ENCODE measurements at places on chromosomes 16 and 17.

DNA sequence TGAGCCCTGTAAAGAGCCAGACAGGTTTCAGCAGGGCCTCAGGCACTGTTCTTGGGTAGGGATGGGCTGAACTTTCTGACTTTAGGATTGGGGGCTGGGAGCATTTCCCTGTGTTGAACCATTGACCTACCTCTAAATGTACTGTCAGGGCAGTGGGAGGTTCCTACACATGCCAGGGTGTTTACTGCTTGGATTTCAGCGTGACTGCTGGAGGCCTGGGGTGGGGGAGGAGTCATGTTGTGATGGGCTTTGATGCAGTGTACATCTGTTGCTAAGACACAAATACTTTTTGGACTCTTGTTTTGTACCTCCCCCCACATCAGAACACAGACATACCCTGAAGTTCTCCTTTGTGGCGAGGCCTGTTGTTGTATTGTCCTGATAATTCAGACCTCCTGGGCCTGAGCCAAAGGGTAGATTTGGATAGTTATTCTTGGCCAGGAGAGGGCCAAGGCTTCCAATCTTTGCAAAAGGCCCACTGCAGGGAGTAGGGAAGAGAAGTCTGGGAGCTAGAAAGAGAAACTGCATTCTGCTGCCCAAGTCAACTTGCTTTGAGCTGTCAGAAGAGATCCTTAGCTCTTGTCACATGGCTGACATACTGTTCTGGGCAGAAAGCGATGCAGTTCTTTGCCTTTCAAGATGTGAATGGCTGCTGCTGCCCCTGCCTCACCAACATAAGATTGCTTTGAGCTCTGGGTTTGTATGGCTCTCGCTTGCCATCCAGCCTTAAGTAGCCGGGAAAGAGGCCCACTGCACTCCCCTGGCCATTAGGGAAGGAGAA, 3.7 kb downstream of the NFE2L1 start:
- no peak for DNase-seq

- no peak for DNase-seq
Measured at GRCh38 chr16:293043-293775, 10.2 kb downstream of the PDIA2 start.

- no peak for DNase-seq
Measured at GRCh38 chr16:83433201-83433600, 374.6 kb upstream of the HSBP1 start.

GRCh38 chr17:65229621-65229995, 92.4 kb downstream of the RGS9 start:
- no peak for DNase-seq

DNA sequence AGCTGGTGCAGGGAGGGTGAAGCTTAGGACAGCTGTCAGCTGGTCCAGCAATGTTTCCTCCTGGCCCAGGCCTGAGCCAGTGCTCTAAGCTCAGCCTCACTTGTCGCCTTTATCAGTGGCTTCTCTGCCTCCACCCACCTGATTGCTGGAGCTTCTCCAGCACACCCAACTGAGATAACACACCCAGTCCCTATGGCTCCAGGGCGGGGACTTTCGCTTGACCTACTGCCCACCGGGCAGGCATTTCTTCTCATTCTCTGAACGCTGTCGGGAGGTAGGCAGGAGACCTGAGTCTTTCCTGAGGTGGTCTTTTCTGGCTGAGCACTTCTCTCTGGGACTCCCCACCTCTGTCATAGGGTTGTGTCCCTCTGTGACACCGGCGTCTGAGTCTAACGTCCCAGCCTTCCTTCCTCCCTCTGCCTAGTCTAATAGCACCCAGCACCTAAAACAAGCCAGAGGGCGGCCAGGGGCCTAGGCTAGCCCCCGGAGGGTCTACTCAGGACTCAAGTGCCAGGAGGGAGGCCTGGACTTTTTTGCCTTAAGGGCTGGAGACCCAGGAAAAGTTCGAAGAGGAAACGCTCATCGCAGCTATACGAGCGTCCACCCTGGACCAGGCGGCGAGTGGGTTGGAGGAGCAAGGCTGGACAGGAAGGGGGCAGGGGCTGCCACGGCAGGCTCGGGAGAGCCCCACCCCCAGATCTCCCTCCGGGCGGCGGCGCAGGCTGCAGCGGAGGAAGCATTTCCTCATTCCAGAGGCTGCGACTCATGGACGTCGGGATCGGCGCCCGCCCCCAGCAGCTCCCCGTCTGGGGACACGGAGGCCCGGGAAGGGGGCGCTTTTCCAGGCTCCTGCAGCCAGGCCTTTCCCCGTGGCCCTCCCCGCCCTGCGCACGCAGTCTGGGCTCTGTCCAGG, 756 bp downstream of the TAX1BP3 start:
- DNase-seq = peak; percentile 79

- no peak for DNase-seq
Measured at GRCh38 chr17:15883617-15884111, 61.3 kb upstream of the ADORA2B start.

GRCh38 chr16:87515475-87516330, 22.9 kb upstream of the ZCCHC14 start:
- DNase-seq = no peak

DNA sequence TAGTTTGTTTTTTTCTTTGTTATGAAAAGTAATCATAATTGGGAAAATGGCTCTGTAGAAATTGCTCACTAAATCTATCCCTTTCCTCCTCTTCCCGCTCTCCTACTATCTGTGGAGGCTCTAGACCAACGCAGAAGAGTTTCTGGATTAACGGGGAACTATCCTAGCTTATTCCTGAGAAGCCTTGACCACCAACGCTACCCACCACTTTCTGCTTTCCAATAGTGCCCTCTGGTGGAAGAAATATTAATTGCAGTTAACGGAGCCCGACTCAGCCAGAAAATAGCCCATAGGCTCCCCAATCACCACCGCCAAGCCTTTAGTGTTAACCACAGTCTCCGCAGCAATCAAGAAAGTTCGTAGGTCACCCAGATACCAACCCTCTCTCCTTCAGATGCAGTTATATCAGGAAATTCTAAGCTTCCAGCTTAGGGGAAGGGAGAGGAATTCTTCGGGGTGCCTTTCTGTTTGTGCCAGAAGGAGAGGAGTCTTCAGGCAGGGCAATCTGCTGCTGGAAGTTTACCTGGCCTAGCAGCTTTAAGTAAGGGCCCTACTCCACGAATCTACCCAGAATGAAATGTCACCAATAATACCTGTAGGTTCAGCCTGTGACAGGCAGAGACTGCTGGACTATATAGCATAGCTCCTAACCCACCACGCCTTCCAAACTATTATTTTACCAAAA, 23.0 kb upstream of the NSRP1 start:
- DNase-seq = peak; percentile 31

GRCh38 chr17:30263552-30264333, 28.0 kb downstream of the BLMH start:
- DNase-seq = no peak

- no peak for DNase-seq
Measured at GRCh38 chr16:51696376-51696775, 545.3 kb upstream of the SALL1 start.

GRCh38 chr16:74922150-74923138, 62.5 kb downstream of the WDR59 start:
- DNase-seq = no peak

DNA sequence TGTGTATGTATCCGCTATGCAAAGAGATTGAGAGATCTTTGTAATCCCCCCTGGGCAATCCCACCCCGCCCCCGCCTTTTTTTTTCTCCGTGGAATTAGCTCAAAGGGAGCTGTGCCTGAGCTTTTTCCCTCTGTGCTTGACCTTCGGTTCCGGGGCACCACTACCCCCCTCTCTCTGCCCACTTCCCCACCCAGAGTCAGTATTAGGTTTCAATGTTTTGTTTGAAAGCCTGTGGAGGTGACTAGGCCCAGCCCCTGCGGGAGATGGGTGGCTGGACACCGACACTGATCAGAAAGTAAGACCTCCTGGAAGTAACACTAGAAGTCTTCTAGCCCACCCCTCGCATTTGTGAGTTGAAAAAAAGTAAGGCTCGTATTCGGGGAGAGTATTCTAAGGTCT, 7.0 kb downstream of the CBLN1 start:
- DNase-seq = no peak

DNA sequence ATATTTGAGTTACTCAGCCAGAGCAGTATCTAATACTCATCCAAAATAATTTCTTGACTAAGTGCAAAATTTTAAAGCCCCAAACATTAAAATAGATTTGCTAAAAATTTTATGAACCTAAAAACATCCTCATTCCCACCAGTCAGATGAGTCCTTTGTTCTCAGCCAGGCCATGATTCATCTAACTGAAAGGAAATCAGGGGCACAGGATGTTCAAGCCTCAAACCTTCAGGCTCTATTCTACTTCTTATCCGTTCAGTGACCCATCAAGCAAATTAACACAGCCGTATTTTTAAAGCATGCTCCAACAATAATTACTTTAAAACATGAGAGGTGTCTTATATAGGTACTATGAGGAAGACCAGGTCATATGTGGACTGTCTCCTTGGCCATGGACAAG, 176.5 kb upstream of the MON1B start:
- no peak for DNase-seq

GRCh38 chr17:34567691-34568465, 11.5 kb upstream of the TMEM132E start:
- DNase-seq = no peak

GRCh38 chr16:50841081-50841886, 99.4 kb downstream of the CYLD start:
- DNase-seq = no peak

DNA sequence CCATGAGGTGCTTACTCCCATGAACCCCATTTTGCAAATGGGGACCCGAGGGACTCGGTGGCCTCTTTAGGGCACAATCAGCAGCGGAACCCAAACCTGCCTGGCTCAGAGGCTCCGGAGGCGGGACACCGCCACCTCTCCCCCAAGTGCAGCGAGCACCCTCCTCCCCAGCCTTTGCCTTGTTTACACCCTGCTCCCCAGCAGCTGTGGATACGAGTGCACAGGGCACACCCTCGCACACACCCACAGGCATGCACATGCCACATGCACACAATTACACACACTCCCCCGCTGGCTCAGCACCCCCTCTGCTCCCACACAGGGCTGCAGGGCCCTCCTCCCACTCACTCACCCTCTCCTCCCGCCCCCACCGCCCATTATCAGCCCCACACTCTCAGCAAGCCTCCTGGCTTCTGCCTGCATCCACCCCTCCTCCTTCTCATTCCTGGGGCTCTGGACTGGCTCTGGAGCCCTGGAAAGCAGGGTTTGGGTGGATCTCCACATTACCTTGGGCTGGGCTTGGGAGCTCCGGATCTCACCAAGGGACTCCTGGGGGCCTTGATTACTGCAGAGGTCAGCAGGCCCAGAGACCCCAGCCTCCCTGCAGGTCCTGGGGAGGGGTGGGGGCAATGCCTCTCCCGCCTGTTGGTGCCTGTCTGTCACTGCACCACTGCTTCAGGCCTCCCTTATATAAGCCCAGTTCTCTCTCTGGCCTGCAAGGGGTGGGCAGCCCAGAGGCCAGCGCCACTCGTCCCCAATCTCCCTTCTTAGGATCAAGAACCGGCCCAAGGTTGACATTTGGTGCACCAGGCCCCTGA, 6.4 kb downstream of the PDK2 start:
- DNase-seq = no peak

DNA sequence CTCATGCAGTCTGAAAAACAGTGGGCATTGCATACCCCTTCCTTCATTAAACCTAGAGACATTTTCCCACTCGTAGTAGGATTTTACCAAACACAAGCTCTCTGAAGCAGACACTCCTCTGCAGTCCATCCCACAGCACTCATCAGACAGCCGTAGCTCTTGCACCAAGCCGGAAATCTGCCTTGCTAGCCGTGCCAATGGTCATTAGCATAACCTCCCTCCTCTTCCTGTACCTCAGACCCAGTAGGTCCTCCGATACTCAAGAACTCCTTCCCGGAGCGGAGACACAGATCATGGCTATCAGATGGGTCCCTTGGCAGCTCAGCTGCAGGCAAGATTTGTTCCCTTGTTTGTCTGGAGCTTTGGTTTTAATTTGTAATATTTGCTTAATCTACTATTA, 483.1 kb upstream of the PSMD7 start:
- no peak for DNase-seq

DNA sequence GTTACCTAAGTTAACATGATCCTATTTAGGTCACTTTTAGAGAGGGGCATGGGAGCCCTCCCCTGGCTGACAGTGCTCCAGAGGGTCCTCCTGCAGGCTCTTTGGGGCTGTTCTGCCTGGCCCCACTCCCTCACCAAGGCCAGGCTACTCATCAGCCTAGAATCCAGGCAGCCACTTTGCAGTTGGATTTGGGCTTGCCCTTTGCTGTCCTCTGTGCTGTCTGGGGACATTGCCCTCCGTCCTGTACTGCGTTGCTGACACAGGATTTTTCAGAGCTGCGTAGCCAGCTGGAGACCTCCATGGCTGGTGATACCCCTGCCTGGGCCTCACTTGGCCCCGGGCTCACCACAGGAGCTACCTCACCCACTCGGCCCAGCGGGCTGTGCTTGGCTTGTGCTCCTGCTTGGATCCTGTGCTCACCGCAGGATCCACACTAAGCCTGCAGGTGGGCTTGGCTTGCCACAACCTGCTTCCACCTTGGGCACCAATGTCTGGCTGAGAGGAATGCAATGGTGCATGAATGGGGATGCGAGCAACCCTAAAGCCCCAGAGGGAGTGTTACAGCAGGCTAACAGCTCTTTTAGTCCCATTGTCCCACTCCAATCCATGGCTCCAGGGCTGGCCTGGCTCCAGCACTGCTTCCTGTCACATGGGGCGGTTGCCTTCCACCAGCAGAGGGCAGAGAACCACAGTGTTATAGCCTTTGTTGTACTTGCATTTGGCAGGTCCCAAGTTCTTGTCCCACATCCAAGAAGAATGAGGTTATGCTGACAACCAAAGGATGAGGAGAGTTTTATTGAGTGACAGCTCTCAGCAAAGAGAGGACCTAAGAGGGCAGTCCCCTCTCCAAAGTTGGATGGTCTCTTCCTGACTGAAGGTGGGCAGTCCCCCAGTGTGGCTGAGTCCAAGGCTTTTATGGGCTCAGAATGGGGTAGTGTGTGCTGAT, 21.5 kb downstream of the CCL4 start:
- no peak for DNase-seq

- peak; percentile 58 for DNase-seq
Measured at GRCh38 chr17:7107012-7107754, 7.4 kb downstream of the ASGR2 start.

- DNase-seq = no peak
Measured at GRCh38 chr16:72978212-72978611, 69.7 kb downstream of the ZFHX3 start.

DNA sequence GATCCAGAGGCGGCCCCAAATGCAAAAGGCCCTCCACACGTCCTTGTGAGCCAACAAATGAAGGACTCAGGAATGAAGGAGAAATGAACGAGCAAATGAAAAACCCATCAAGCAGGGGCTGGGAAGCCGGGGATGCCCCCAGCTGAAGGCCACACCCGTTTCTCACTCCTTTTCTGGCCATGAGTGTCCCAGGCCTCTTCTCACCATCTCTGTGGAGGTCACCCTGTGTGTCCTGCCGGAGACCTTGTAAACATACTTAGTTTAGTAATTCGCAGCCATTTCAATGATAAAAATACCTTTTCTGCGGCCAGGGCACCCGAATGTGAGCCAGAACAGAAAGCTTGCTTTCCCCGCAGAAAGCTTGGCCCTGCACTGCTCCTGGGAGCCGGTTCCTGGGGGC, 21.1 kb upstream of the AATK start:
- no peak for DNase-seq

- no peak for DNase-seq
Measured at GRCh38 chr17:15134363-15134762, 130.8 kb downstream of the PMP22 start.

- DNase-seq = peak; percentile 59
Measured at GRCh38 chr17:29593591-29594518, 923 bp downstream of the ANKRD13B start.

Data from glutamatergic neuron (in vitro differentiated cells).